ENCODE measurements at places on chromosomes 7 and 10.
A peak's percentile ranks its signal among the peaks of the same experiment; 100 is the strongest.

- DNase-seq: no peak
Measured at GRCh38 chr7:157795199-157795598, 458.4 kb downstream of the DNAJB6 start.

DNA sequence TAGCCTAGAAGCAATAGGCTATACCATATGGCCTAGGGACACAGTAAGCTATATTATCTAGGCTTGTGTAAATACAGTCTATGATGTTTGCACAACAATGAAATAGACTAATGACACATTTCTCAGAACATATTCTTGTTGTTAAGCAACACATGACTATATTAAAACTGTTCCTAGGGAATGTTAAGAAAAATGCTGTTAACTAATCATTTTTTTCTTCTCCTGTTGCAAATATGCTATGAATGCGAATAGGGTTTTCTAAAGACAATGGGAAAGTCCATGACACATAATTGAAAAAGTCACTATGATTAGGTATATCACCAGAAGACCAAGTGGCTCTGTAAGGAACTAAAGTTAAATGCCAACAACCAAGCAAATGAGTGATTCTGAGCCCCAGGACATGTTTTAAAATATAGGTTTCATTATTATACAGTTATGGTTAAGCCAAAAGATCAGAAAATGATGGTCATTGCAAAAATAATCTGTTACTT, 454.0 kb upstream of the SORCS1 start:
- DNase-seq: no peak

- peak; percentile 94 for DNase-seq
Measured at GRCh38 chr7:2521952-2522591, 2.5 kb downstream of the LFNG start.

GRCh38 chr7:44284216-44284615, 41.2 kb downstream of the CAMK2B start:
- no peak for DNase-seq

DNA sequence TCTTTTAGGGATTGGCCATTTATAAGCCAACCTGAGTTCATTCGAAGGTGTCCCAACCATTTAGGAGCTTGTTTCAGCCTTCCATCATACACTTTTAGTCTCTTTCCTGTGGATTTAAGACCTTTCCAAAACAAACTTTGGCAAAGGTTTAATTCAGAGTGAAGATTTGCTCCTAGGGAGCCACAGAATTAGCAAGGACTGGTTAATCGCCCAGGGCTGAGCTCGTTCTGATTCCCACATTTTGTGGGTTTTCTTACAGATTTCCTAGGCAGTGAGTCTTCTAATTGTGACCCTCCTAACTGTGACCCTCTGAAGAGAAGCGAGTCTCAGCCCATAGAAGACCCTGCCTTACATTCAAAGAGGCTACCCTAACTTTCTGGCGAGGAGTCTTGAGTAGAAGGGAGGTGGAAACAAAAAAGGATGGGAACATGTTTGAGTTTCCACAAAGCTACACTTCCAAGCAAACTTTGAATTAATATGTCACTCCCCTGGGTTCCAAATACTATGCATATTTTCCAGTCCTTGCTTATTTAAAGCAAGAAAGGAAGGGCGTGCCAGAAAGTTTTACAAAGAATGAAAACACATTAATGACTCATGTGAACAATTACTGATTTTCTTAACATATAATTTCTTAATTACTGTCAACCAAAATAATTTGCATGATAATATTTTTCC, 118.3 kb downstream of the ARID5B start:
- peak; percentile 67 for DNase-seq

DNA sequence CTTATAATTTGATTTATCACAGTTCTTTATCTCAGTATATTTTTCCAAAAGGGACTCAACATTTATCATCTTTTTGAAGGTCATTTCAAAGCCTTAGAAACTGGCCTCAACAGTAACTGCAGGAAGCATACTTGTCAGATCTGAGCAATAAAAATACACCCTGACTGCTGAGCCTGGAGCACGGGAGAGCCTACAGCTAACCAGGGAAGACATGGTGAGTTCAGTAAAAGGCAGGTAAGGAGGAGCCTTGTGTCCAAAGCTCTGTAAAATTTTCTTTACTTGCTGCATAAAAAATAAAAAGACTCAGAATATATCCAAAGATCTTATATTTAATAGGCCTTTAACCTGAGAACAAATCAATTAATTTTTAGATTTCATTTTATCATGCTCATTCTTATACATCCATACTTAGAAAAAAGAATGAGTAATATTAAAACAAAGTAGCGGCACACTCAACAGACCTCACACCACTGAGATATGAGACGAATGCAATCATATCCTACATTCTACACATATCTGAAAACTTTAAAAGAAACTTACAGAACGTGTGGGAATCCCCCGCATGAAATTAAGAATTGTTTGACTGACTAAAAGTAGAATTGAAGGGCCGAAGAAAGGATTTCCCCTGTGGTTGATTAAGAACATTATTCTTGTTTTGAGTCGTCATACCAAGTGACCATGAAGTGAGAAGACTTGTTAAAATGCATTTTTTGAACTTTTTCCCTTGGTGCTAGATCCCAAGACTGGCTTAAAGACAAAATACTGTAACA, 296.4 kb upstream of the MKLN1 start:
- DNase-seq: peak; percentile 93

- no peak for DNase-seq
Measured at GRCh38 chr10:120477743-120478141, 20.7 kb downstream of the PLPP4 start.

DNA sequence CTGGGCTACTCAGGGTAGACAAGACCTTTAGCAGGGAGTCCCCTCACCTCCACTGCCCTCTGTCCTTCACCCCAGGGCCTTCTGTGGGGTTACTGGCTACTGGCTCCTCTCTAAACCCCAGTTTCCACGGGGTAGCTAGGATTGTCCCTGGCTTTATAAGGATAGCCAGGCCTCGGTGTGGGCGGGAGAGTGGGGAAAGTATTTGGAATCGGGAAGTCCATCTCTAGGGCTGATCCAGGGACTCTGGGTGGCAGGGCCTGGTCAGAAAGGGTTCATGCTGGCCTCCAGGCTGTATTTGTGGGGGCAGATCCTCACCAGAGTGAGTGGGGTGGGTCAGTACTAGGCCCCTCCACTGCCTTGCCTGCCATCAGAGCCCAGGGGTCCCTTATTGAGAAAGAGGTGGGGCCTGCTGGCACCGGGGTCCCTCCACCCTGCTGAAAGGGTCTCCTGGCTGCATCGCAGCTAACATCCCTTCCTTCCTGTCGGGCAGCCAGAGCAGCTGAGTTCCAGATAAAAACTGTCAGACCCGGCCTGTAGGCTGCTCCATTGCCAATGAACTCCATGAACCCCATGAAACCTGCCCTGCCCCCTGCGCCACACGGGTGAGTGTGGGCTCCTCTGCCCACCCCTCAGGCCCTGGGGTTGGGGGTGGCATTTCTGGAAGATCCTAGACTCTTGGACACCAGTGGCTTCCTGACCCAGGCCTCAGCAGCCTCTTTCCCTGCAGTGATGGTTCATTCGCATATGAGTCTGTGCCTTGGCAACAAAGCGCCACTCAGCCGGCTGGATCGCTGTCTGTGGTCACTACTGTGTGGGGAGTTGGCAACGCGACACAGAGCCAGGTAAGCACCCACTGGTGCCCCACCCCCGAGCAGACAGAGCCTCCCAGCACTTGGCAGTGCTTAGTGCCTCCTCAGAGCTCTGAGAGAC, 7.3 kb downstream of the ZMIZ2 start:
- DNase-seq: no peak

DNA sequence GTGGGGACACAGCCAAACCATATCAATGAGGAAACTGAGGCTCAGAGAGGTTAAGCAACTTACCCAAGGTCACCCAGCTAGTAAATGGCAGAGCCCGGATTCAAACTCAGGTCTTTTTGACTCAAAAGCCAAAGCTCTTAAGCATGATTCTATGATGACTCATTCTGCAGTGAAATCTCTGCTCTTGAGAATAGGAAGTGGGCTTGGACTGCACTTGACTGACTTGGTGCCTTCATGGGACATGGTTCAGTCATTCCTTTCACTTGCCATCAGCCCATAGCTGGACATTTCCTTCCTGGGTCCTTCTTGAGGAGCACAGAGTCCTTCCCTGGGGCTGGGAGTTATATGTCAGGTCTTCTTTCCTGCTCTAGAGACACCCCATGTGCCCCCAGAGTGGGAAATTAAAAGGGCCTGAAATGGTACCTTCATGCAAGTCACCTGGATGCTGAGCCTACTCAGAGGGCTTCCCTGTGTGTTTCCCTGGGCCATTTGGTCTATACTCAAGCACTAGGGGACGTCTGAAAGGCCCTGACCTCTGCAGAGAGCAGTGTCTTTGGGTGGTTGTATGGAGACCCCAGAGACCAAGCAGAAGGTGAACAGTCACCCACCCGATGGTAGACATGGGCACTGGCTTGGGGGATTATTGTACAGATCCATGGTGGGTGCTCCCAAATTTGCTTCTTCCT, 62.4 kb upstream of the SDK1 start:
- no peak for DNase-seq

GRCh38 chr10:56258378-56258777, 102.7 kb downstream of the ZWINT start:
- no peak for DNase-seq

GRCh38 chr10:103849880-103850571, 5.3 kb downstream of the SH3PXD2A start:
- no peak for DNase-seq

DNA sequence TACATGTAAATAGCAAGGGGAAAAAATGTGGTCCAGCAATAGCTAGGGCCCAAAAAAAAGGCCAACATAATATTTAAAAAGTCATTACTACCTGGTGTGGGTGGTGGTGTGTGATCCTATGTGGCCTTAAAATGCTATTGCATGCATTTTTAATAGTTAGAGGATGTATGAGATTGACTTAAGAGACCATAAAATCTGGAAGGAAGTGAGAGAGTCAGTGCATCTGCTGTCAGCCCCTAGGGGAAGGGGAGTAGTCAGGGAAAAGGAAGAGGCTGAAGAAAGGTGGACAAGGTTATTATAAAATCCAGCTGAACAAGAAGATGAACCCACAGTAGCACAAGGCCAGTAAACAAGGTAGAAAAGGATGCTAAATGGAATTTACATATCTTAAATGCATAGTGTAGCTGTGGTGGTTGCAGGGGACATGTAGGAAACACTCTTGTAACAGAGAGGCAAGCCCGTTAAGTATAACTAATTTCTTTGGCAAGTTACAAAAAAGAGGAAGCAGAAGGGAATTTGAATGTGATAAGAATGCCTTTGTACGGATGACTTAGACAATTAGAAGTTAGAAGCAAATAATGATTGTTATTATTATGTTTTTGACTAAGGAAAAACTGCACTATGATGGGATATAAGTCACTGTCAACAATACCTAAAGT, 11.9 kb upstream of the NDUFA5 start:
- no peak for DNase-seq

DNA sequence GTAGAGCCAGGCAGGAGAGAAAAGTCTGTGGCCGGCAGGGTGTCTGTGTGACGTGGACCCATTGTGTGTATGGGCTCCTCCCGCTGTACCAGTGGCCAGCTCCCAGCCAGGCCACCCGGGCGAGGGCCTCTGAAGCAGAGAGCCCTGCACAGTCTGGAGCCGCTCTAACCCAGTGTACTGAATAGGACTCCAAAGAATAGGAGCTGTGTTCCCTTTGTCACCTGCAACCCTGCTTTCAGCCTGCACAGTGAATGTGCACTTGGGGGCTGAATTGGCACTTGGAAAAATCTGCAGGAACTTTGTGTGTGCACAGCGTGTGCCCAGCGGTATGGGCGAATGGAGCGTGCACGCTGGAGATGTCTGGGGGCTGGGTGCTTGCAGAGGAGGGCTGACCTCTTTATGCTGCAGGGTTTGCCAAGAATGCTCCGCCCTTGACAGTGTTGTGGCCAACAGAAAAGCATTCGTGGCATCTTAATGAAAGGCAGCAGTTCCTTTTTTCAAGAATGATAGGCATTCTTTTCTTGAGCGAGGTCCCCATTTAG, 216.2 kb downstream of the AUTS2 start:
- DNase-seq: no peak

- no peak for DNase-seq
Measured at GRCh38 chr7:135490783-135491182, 19.1 kb downstream of the CNOT4 start.

DNA sequence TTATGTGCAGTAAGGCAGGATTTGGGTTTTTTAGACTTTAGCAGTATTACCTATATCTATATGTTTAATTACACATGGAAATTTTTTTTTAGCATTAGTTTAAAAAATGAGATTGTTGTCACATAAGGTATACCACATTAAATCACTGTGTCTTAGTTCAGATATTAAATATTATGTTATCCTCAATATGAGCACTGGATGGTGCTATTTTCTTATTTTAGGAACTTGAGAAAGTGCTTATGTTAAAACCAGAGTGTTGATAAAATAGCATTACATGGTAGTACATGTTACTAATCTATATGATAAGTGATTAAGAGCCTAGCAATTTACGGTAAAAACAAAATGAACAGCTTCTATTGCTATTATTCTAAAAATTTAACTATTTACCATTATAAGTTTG, 28.8 kb downstream of the MIOS start:
- peak; percentile 16 for DNase-seq

GRCh38 chr7:117492649-117493048, 12.8 kb downstream of the CFTR start:
- no peak for DNase-seq

Measured in activated CD4-positive, alpha-beta T cell treated with anti-CD3 and anti-CD28 coated beads, Interleukin-10, Interleukin-2, amounts not matched to agents 100 ng/mL and 50 ng/mL, durations not matched to agents 16 hours and 8 hours (primary cell).